ENCODE measurements at places on chromosomes 7 and 10. TPM values are rescaled to one million over a fixed set of nuclear protein-coding genes. Genes with fewer than 3 reads are reported as not detected.

Gene C7orf57
- not detected for total RNA-seq

Gene ODAD2
- under 0.01 TPM for total RNA-seq

Gene OR6V1
- total RNA-seq = not detected

Gene TRPV6
- total RNA-seq = not detected

Gene PSMC2
- 336 TPM for total RNA-seq

Gene CFAP69
- 5.5 TPM for total RNA-seq

Gene CALY
- total RNA-seq = not detected

Gene HPS1
- 38.0 TPM for total RNA-seq

Gene SNX10
- total RNA-seq = 0.15 TPM

Gene SH2D4B
- total RNA-seq = not detected

Gene KLF14
- under 0.01 TPM for total RNA-seq

Gene ARMH3
- total RNA-seq = 15.9 TPM

Gene SEC61G
- 736 TPM for total RNA-seq

Gene AKR1C4
- not detected for total RNA-seq

Gene ACTL6B
- total RNA-seq = not detected

Gene ZCWPW1
- total RNA-seq = 1.3 TPM

Gene CNTNAP2
- 0.15 TPM for total RNA-seq

Gene CRHR2
- not detected for total RNA-seq

Gene MMP21
- not detected for total RNA-seq

Gene SFTPA1
- total RNA-seq = not detected

Gene ASAH2
- 0.17 TPM for total RNA-seq

Gene PTF1A
- total RNA-seq = not detected

Gene TLL2
- total RNA-seq = under 0.01 TPM

Gene SLIT1
- total RNA-seq = under 0.01 TPM

Gene HMX2
- total RNA-seq = not detected

Gene DPCD
- 59.6 TPM for total RNA-seq

Gene ATP6V0A4
- total RNA-seq = not detected

Gene NPFFR1
- not detected for total RNA-seq

Gene ANKRD7
- 3.8 TPM for total RNA-seq

Gene DRGX
- total RNA-seq = not detected

Gene GPR15LG
- total RNA-seq = not detected

Gene TCAF2
- 2.6 TPM for total RNA-seq

Gene LRRC61
- 3.3 TPM for total RNA-seq

Gene LRRD1
- total RNA-seq = not detected

Gene PAPOLB
- 0.15 TPM for total RNA-seq

Gene NDUFB8
- total RNA-seq = 157 TPM

Gene TDRD1
- total RNA-seq = 0.50 TPM

Gene PLPP4
- 1.2 TPM for total RNA-seq

Gene FAM13C
- 3.3 TPM for total RNA-seq

Gene MSMB
- not detected for total RNA-seq

Gene ZP3
- 0.87 TPM for total RNA-seq

Gene IFIT1B
- total RNA-seq = not detected

Gene PFKP
- total RNA-seq = 164 TPM

Gene SKIDA1
- 0.99 TPM for total RNA-seq

Gene PIK3CG
- not detected for total RNA-seq

Gene ANKRD26
- 13.5 TPM for total RNA-seq

Gene SLC39A12
- not detected for total RNA-seq

Gene ERLIN1
- 51.8 TPM for total RNA-seq

Gene TRIM73
- 0.44 TPM for total RNA-seq

Gene GLRX3
- total RNA-seq = 131 TPM
